ENCODE measurements at places on chromosomes 2 and 18.

- no peak for DNase-seq
Measured at GRCh38 chr2:58667137-58667774, 426.1 kb upstream of the FANCL start.

DNA sequence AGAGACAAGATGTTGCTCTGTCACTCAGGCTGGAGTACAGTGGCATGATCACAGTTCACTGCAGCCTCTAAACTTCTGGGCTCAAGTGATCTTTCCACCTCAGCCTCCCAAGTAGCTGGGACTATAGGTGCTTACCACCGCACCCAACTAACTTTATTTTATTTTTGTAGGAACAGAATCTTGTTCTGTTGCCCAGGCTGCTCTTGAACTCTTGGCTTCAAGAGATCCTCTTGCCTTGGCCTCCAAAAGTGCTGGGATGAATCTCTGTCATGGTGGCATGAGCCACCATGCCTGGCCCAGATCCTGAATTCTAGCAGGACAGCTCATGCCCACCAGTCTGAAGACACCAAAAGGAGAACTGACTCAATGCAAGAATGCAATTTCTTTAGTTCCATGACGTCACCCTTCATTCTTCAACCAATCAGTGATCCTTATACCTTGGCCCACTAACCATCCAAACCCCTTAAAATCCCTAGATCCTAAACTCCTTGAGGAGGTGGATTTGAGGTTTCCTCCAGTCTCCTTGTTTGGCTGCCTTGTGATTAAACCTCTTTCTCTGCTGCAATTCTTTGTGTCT is 25.6 kb upstream of the CXXC1 start:
- DNase-seq, result no peak

- no peak for DNase-seq
Measured at GRCh38 chr2:129887688-129888266, 91.7 kb upstream of the RAB6C start.

DNA sequence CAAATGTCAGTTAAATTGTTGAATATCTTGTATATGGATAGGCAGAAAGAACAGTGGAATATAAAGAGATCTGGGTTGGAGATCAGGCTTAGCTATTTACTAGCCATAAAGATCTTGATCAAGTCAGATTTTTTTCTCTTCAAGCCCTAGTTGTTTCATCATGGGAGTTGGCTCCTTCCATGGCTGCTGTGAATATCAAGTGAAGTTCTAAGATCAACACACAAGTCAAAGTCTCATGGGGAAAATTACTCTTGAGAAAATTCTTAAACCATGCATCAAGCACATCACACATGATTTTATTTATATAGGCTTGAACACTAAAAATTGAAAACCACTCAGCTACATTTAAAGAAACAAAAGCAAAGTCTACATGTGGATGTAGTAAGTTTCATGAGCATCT is 79.8 kb downstream of the C1D start:
- no peak for DNase-seq

DNA sequence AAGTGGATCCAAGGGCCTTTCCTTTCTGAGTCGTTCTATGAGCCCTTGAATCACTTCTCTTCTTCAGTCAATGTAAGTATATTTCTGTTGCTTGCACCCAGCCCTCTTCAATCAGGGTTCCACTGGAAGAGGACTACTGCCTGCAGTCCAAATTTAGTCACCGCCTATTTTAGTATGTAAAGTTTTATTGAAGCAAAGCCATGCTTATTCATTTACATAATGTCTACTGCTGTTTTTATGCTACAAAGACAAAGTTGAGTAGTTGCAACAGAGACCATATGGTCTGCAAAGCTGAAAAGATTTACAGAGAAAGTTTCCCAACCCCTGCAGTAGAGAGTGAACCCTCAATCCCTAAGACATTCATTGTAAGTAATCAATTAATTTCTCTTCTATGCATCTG is 332.5 kb upstream of the TNP1 start:
- DNase-seq, result no peak

DNA sequence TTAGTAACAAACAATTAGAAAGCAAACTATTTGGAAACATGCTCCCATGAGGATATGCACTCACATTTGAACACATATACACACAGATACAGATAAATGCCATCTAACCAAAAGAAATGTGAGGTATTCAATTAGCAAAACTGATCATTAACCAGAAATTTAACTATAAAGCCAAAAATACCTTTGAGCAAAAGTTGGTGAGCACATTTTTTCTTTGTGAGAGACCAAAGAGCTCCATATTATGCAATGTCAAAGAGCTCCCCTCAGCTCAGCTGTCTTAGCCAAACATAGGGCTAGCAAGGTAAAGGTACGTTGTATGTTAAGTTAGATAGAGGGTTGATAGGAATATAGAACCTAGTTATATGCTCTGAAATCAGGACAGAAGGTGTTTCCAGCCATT is 43.8 kb downstream of the CYBRD1 start:
- no peak for DNase-seq

DNA sequence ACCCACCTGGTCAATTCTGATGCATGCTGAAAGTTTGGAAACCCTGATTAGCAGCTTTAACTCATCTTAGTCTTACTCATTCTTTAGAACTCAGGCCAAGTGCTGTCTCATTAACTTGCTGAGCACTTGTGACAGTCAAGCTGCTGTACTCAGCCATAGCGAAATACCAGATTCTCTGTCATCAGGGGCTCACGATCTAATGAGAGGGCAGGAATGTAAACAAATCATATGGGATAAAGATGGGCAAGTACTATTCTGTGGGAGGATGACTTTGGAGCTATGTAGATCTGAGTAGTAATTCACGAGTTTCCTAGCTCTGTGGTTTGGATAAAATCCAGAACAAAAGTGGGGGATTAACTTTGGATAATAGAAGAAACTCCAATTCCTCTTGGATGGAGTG is 376.6 kb downstream of the HRH4 start:
- DNase-seq, result no peak

Measured in activated CD4-positive, alpha-beta memory T cell treated with anti-CD3 and anti-CD28 coated beads for 36 hours (primary cell).